ENCODE measurements at places on chromosomes 13 and 19.

- DNase-seq: no peak
- H3K27me3 ChIP-seq: no peaks in the 10 kb centered on the region
- H3K36me3 ChIP-seq: peaks cover 76% of the 10 kb centered on the region
- no peak overlapping the region for H3K4me3 ChIP-seq
These were observed 7.7 kb downstream of the AP1M1 start for GRCh38 chr19:16205205-16206045.

GRCh38 chr13:111912991-111913760, 153.8 kb upstream of the SOX1 start:
- H3K27me3 ChIP-seq: peaks cover 7% of the 10 kb centered on the region
- H3K4me3 ChIP-seq: no peak overlapping the region
- DNase-seq: no peak
- no peak overlapping the region for H3K27ac ChIP-seq
- H3K36me3 ChIP-seq: no peaks in the 10 kb centered on the region

- no peak overlapping the region for H3K27ac ChIP-seq
- peaks cover 10% of the 10 kb centered on the region for H3K27me3 ChIP-seq
- H3K36me3 ChIP-seq: no peaks in the 10 kb centered on the region
- DNase-seq: no peak
These were observed 97.9 kb downstream of the CCNA1 start for GRCh38 chr13:36530050-36530789.

- H3K4me3 ChIP-seq: no peak overlapping the region
- H3K27me3 ChIP-seq: no peaks in the 10 kb centered on the region
- no peak for DNase-seq
These were observed 61.2 kb upstream of the USE1 start for GRCh38 chr19:17153996-17154395.

- DNase-seq: no peak
- no peaks in the 10 kb centered on the region for H3K36me3 ChIP-seq
- H3K27me3 ChIP-seq: no peaks in the 10 kb centered on the region
- H3K4me3 ChIP-seq: peak overlapping the region; percentile 57
- H3K27ac ChIP-seq: no peak overlapping the region
These were observed 32.3 kb upstream of the MATK start for GRCh38 chr19:3818466-3818865.

DNA sequence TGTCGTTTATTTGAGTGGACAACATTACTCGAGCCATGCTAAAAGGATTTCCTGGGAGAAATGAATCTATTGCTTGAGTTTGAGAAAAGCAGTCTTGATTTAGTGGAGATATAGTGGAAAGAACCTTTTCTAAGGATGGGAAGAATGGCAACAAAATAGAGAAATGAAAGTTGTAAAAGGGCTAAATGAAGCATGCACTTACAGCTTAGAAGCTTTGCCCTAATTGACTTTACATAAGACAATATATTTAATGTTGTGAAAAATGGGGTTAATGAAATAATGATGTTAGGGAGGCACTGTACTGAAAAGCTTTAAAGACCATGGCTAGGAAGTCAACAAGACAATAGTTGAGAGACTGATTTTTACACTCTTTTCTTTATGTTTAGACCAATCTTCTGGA, 35.4 kb downstream of the SLC10A2 start:
- no peaks in the 10 kb centered on the region for H3K27me3 ChIP-seq
- no peaks in the 10 kb centered on the region for H3K4me1 ChIP-seq
- H3K27ac ChIP-seq: no peak overlapping the region
- no peak overlapping the region for H3K4me3 ChIP-seq
- H3K36me3 ChIP-seq: no peaks in the 10 kb centered on the region

DNA sequence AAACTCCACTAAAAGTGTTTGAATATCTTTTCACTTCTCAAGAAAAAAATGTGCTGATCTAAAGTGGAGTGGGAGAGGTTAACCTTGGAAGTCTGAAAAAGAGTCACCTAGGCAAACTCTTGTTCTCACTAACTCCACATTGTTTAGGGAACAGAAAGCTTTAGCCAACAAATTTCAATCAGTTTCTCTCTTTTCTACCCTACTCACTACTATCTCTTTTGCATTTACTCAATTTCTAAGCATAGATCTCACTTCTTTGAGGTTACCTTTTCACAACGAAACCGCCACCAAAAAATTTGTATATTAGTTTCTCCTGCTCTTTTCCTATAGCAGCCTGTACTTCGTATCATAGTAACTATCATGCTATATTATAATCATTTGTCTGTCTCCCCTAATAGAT, 6.3 kb downstream of the NHLRC3 start:
- H3K27me3 ChIP-seq: no peaks in the 10 kb centered on the region
- H3K27ac ChIP-seq: no peak overlapping the region
- DNase-seq: no peak
- peaks cover 6% of the 10 kb centered on the region for H3K4me1 ChIP-seq
- no peak overlapping the region for H3K4me3 ChIP-seq

GRCh38 chr13:75455962-75456361, 26.0 kb downstream of the TBC1D4 start:
- H3K27ac ChIP-seq: no peak overlapping the region
- H3K4me1 ChIP-seq: no peaks in the 10 kb centered on the region
- DNase-seq: no peak

DNA sequence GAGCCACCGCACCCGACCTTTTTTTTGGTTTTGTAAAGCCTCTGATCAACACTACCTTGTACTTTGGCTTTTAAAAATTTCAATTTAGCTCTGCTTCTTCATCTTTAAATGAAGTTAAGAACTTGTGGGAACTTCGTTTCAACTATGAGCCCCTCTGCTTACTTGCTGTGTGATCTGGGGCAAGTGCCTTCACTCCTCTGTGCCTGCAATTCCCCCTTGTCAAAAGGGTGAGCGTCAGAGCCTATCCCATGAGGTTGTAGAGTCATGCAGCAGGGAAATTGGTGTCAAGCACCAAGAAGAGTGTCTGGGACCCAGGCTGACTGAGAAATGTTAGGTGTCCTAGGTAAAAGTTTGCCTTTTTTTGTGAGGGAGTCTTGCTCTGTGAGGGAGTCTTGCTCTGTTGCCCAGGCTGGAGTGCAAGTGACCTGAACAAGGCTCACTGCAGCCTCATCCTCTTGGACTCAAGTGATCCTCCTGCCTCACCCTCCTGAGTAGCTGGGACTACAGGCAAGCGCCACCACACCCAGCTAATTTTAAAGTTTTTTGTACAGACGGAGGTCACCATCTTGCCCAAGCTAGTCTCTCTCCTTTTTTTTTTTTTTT, 5.7 kb downstream of the VASP start:
- peak overlapping the region; percentile 38 for H3K4me3 ChIP-seq
- no peaks in the 10 kb centered on the region for H3K27me3 ChIP-seq
- DNase-seq: no peak
- H3K36me3 ChIP-seq: no peaks in the 10 kb centered on the region

- peak overlapping the region; percentile 82 for H3K4me3 ChIP-seq
- H3K36me3 ChIP-seq: no peaks in the 10 kb centered on the region
- peaks cover 61% of the 10 kb centered on the region for H3K27me3 ChIP-seq
These were observed 6.2 kb downstream of the NPHS1 start for GRCh38 chr19:35846038-35846668.

DNA sequence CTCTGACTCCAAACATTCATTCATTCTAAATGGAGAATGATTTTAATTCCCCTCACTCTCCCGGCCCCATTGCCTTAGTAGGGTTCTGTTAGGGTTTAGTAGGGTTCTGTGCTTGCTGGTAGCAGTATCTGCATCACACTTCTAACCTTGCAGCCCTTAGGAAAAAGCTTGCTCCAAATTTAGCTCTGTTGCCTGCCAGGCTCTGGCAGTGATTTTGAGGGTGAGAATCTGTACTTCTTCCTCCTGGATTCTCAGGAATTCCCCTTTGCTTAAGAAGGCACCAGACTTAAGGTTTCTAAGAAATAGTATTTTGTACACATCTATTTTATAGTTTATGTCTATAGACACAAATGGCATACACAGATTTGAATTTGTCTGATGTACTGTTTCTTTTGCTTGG, 14.7 kb downstream of the B3GLCT start:
- H3K27me3 ChIP-seq: no peaks in the 10 kb centered on the region
- H3K4me3 ChIP-seq: no peak overlapping the region
- peaks cover 6% of the 10 kb centered on the region for H3K36me3 ChIP-seq

DNA sequence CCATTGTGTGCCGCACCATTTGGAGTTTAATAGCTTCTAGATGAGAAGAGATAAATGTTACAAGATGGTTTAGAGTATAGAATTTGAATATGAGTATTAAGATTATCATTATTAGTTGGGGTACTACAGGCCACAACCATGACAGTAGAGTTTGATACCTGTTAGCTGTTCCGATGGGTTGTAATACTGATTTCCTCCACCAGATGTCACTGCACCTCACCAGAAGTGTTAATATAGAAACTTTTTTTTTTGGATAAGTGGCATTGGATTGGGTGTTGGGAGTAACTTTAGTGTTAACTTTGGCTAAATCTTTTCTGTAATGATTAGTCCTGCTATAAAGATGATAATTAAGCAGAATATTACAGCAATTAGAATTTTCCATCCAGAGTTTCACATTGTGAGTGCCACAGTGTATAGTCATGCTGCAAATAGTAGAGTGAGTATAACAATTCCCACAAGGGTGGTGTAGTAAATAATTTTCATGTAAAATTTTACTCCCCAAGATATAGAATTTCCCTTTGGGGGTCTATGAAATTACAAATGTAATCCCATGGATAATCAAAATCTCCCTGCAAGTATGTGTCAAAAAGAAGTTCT, 56.3 kb downstream of the PSG3 start:
- peaks cover 37% of the 10 kb centered on the region for H3K36me3 ChIP-seq
- peaks cover 5% of the 10 kb centered on the region for H3K27me3 ChIP-seq
- H3K4me1 ChIP-seq: no peaks in the 10 kb centered on the region

DNA sequence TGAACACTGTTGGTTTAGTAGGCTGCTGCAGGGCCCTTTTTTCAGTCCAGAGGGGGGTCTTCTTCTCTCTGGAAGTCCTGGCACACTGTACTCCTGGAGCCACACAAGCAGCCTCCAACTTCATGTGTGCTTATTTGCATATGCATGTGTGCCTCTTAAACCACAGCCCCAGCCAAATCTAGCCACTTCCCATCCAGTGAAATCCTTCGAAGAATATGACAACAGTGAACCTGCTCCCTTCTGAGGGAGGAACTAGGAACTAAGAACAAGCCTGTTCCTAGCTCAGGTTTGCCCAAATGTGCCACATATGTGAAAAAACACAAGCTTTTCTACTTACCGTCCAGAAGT, 348.5 kb downstream of the FOXO1 start:
- no peaks in the 10 kb centered on the region for H3K27me3 ChIP-seq
- H3K36me3 ChIP-seq: no peaks in the 10 kb centered on the region
- H3K4me1 ChIP-seq: peaks cover 55% of the 10 kb centered on the region
- no peak overlapping the region for H3K4me3 ChIP-seq
- no peak for DNase-seq
- H3K27ac ChIP-seq: peak overlapping the region; percentile 55

- no peak overlapping the region for H3K27ac ChIP-seq
- no peak for DNase-seq
- peaks cover 38% of the 10 kb centered on the region for H3K4me1 ChIP-seq
- peaks cover 14% of the 10 kb centered on the region for H3K27me3 ChIP-seq
- peak overlapping the region; percentile 65 for H3K4me3 ChIP-seq
- no peaks in the 10 kb centered on the region for H3K36me3 ChIP-seq
These were observed 151.0 kb downstream of the DCT start for GRCh38 chr13:94328381-94329041.

- H3K36me3 ChIP-seq: no peaks in the 10 kb centered on the region
- H3K4me3 ChIP-seq: no peak overlapping the region
- no peaks in the 10 kb centered on the region for H3K4me1 ChIP-seq
These were observed 32.3 kb downstream of the COL4A1 start for GRCh38 chr13:110274687-110275086.

DNA sequence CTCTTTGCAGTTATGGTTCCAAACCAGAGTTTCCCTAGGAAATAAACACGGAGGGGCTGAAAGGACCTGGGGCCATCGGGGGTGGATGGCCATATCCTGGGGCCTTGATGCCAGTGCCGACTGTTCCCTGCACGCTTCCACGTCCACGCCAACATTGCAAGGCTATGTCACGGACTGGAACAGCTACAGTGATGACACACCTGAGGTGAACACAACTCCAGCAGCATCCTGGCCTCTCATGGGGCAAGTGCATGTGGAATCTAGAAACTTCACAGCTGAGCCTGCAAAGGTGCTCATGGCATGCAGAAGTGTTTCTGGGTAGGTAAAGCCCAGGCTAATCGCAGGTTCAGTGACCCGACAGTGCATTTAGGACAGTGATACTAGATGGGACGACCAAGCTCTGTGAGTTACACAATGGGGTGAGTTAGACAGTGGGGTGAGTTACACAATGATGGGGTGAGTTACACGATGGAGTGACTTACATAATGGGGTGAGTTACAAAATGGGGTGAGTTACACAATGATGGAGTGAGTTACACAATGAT, 52.0 kb upstream of the GAS6 start:
- peaks cover 35% of the 10 kb centered on the region for H3K27me3 ChIP-seq
- no peak overlapping the region for H3K27ac ChIP-seq
- no peaks in the 10 kb centered on the region for H3K4me1 ChIP-seq
- DNase-seq: no peak
